ENCODE measurements at places on chromosomes 13 and 19. TPM values are rescaled to one million over a fixed set of nuclear protein-coding genes. Genes with fewer than 3 reads are reported as not detected.

The CBY2 gene
- not detected for total RNA-seq

The ZNF85 gene
- 25.0 TPM for total RNA-seq

DNA sequence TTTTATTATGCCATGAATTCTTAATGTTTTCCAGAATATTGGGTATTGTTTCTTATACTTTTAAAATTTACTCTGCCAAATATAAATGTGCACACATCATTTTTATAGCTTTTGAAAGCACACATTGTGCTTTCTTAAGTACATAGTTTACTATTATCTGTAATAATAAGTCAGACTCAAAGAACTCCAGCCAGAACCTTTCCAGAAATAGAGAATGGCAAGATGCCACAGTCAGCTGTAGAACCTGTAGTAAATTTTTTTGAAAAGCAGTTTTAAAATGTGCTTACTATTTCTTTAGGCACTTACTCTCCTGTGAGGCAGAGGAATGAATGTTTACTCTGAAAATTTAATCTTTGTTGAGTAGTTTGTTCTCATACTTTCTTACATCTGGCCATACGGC is 1287.1 kb downstream of the PCDH9 start:
- no peaks in the 10 kb centered on the region for H3K27me3 ChIP-seq
- H3K36me3 ChIP-seq, result peaks cover 2% of the 10 kb centered on the region
- no peaks in the 10 kb centered on the region for H3K4me1 ChIP-seq
- no peak overlapping the region for H3K27ac ChIP-seq
- H3K4me3 ChIP-seq, result no peak overlapping the region

- H3K36me3 ChIP-seq, result no peaks in the 10 kb centered on the region
- DNase-seq, result no peak
- no peak overlapping the region for H3K4me3 ChIP-seq
These were observed 833.4 kb upstream of the ATXN8OS start for GRCh38 chr13:69274231-69274630.

GRCh38 chr19:23098286-23098685 is 18.5 kb upstream of the ZNF730 start:
- H3K27me3 ChIP-seq, result no peaks in the 10 kb centered on the region
- DNase-seq, result no peak
- H3K36me3 ChIP-seq, result peaks cover 15% of the 10 kb centered on the region
- no peaks in the 10 kb centered on the region for H3K4me1 ChIP-seq

- H3K27me3 ChIP-seq, result peaks cover 11% of the 10 kb centered on the region
- H3K4me1 ChIP-seq, result peaks cover 43% of the 10 kb centered on the region
- no peak overlapping the region for H3K4me3 ChIP-seq
- no peak overlapping the region for H3K27ac ChIP-seq
- DNase-seq, result no peak
- H3K36me3 ChIP-seq, result no peaks in the 10 kb centered on the region
These were observed 181.7 kb upstream of the RFC3 start for GRCh38 chr13:33636243-33636642.

- H3K27ac ChIP-seq, result no peak overlapping the region
- DNase-seq, result no peak
- H3K4me3 ChIP-seq, result no peak overlapping the region
These were observed 5.1 kb upstream of the RETN start for GRCh38 chr19:7663706-7664105.
